ENCODE measurements at places on chromosomes 11 and 22. TPM values are rescaled to one million over a fixed set of nuclear protein-coding genes. Genes with fewer than 3 reads are reported as not detected.

DNA sequence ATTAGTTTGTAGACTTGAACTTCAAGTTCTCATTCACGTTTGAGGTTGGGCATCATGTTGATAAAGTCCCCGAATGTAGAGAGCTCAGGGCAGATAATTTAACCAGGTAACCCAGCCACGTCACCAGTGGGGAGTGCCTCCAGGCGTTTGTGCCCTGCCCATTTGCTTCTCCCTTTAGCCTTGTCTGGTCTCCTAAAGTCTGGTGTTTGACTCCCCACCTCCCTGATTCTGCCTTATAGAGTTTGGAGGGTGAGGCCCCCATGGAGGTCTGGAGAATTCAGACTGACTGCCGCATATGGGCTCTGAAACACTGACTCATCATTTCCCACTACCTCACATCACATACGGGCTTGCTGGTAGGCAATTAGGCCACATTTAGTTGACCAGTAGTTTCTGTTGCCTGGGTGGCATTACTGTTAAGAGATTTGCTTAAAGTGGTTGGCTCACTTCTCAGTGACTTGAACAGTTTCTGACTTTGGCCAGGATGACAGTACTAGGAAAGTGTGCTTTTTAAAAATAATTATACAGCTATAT, 99.3 kb upstream of the GAL start:
- DNase-seq, result no peak

GRCh38 chr11:78414321-78415051, 3.1 kb downstream of the GAB2 start:
- DNase-seq, result peak; percentile 18

DNA sequence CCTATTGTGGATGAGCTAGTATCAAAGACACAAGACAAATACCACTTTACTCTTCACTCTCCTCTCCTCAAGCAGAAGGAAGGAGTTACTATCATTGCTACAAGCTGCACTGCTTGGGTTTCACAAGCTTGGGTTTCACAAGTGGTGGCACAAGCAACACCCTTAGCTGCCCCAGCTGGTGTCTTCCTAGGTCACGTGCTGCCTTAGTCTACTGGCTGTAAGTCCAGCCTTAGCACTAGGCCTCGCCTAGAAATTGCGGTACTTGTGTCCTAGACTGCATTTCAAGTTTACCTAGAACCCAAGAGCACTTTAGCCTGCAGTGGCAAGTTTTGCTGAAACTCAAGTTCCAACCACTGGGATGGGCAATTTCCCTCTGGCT, 86.6 kb downstream of the EHF start:
- no peak for DNase-seq

Gene NXPE4
- not detected for polyA plus RNA-seq
